ENCODE measurements at places on chromosomes 3 and 15. TPM values are rescaled to one million over a fixed set of nuclear protein-coding genes. Genes with fewer than 3 reads are reported as not detected.

The FBN1 gene
- 0.79 TPM for total RNA-seq

The LCTL gene
- not detected for total RNA-seq

The LRRN1 gene
- total RNA-seq, result 7.8 TPM

- H3K27ac ChIP-seq, result peak overlapping the region; percentile 1
- no peak for DNase-seq
- peak overlapping the region; percentile 54 for H3K4me3 ChIP-seq
Measured at GRCh38 chr3:196611761-196612483, 27.6 kb upstream of the NRROS start.

DNA sequence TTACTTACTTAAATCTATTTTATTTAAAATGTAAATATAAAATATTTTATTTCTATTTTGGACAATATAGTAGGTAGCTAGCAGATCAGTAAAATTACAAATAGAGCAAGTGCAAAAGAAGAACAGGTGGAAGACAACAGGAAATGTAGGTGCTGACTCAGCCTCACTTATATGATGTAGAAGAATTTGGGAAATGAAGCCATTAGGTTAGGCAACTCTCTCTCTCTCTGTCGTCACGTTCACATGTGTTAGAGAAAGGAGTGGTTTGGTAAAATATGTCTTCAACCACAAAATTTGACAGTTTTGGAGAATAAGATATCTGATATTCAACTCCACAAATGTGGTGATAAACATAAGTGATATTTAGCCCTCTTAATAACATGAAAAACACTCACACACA, 532.5 kb upstream of the KCNMB2 start:
- H3K27me3 ChIP-seq, result no peaks in the 10 kb centered on the region
- no peak overlapping the region for H3K4me3 ChIP-seq
- H3K4me1 ChIP-seq, result peaks cover 44% of the 10 kb centered on the region
- H3K27ac ChIP-seq, result no peak overlapping the region
- no peak for DNase-seq

DNA sequence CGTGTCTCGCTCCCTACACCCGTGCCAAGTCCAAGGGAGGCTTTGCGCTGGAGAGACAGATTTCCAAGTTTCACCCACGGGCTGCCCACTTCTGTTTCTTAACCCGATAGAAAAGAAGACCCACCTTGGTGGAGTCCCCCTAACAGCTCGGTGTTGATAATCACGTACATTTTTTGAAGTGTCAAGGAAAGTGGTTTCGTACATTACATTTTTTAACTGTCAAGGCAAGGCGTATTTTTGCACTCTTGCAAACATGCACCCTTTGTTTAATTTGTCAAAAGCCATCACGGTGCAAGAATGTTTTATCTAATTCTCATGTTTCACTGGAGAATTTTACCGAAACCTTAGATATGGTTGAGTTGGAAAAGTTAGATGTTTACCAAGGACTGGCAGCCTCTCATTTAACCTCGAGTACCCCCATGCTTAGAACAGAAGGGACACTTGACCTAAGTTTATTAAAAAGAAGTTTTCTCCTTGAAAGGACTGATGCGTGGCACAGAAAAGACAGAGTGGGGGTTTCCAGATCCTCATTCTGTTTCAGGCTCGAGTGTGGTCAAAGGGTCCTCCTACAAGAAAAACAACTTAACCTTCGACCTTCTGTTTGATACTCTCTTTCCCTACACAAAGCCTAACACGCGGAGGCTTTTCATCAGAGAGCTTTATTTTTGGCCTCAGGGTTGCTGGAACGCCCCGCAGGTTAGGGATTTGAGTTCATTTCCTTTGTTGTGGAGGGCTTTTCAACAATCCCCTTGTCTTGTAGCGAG, 882 bp downstream of the GXYLT2 start:
- no peak overlapping the region for H3K4me3 ChIP-seq
- peaks cover 5% of the 10 kb centered on the region for H3K4me1 ChIP-seq
- no peak overlapping the region for H3K27ac ChIP-seq
- no peak for DNase-seq
- H3K27me3 ChIP-seq, result no peaks in the 10 kb centered on the region

DNA sequence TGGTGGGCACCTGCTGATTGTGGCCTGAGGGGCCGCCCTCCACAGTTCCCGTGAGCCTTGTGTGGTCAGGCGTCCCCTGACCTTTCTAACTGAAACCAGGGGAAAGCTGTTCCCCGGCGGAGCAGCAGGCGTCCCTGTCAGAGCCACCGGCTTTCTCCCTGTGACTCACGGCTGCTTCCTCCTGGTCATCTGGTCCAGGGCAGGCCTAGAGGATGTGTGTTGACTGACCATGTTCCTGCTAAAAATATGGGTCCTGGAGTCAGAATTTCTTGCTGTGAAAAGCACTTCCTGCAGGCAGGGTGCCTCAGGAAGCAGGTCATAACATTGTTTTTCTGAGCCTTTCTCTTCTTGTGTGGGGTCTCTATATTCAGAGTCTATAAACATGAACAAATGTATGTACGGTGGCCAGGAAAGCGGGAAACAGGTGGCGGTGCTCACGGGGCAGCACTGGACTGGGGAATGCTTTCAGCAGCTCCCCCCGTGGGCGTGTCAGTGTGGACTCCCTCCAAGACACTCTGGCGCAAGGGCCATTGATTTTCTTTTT, 38.4 kb upstream of the CGNL1 start:
- peaks cover 36% of the 10 kb centered on the region for H3K27me3 ChIP-seq
- no peaks in the 10 kb centered on the region for H3K4me1 ChIP-seq
- no peak overlapping the region for H3K4me3 ChIP-seq
- no peak for DNase-seq

DNA sequence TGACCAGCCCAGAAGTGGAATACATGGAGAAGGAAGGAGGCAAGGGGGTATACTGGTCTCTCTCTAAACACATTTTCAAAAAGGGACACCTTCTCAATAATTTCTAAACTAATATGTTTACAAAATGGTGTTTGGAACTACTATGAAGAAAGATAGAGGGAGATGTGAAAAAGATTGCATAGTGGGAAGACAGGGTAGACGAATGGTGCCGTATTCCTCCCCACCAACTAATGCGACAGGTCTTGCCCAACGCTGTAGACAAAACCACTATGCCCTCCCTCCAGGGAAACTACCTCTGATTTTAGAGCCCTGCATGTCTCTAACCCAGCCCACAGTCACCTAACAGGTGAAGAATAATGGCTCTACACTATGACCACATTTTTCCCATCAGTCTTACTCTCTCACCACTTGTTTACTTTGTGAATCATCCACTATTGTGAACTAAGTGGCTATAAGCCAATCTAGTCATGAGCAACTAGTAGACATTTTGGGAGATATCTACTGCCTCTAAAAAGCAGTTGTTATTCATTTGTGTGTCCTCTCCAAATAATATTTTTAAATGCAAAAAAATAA, 108.2 kb upstream of the UBE2E2 start:
- no peak overlapping the region for H3K27ac ChIP-seq
- H3K36me3 ChIP-seq, result no peaks in the 10 kb centered on the region
- no peak overlapping the region for H3K4me3 ChIP-seq
- no peaks in the 10 kb centered on the region for H3K4me1 ChIP-seq
